Occipital lobe (tissue), 3 donors: ENCODE measurements at places on chromosomes 5 and 9.

- DNase-seq, result no peak
Measured at GRCh38 chr5:37184748-37185364, 64.3 kb downstream of the CPLANE1 start.

GRCh38 chr5:91224969-91225368 lies 158.1 kb downstream of the ARRDC3 start:
- DNase-seq, result no peak

DNA sequence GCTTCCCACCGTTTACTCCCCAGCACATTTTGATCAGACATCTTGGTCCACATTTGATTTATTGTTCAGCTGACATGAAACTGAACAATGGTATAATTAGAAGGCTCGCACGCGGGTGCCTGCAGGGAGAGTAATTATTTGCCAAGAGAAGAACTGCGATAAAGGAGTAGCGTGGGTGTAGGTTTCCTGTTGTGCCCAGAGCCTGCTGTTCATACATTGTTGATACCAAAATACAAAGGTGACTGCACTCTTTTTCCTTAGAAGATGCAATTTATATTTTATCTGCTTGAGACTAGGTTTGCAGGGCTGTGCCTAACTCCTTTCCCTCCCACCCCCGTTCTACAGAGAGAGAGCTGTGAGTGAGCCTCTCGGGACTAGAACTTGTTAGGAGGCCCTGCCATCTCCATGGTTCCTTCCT lies 241.8 kb upstream of the MSX2 start:
- no peak for DNase-seq

GRCh38 chr9:91163773-91164471 lies 197.8 kb downstream of the AUH start:
- no peak for DNase-seq

- DNase-seq, result no peak
Measured at GRCh38 chr5:855771-856530, 5.2 kb upstream of the ZDHHC11 start.
